ENCODE measurements at places on chromosomes 11 and 22.

DNA sequence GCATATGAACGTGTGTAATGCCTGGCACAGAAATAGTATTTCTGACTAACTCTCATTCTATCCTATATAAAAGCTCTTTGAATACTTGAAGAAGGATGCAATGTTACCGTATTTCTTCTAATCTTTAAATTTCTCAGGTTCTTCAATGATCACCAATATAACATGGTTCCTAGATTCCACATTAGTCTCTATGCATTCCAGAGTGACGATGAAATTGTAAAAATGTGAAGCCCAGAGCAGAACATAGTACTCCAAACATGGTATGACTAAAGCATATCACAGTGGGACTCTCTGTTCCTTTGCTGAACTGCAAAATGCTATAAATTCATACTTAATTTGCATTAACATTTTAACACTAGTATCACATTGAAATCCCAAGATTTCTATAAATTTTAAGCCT is 877.6 kb upstream of the CHORDC1 start:
- no peak for DNase-seq

DNA sequence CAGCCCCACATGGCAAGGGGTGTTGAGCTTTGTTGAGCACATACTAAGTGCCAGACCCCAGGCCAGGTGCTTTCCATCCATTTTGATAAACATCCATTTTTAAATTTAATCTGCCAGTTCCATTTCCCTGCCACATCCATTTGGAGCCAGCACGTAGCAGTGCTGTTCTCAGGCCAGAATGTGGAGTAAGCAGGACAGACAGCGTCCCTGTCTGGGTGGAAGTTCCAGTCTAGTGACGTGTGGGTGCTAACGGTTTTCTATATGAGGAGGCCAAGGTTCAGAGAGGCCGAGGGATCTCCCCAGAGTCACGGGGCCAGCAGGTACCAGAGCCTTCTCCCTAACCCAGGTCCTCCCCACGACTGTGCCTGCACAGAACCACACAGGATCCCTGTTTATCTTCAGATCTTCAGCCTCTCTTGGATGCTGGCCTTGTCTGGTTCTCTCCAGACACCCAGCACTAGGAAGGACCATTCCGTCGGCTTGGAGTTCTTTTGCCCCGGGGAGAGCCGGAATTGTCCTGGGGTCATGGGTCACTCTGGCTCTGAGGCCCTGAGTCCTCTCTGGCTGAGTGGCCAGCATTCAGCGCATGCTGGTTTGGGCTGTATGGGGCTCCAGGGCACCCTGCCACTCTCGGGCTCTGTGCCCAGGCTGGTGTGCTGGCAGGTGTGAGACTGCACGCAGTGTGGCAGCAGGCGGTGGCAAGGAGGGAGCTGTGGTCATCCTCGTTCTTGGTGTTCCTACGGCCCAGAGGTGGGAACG is 63.6 kb upstream of the PPARA start:
- no peak for DNase-seq

DNA sequence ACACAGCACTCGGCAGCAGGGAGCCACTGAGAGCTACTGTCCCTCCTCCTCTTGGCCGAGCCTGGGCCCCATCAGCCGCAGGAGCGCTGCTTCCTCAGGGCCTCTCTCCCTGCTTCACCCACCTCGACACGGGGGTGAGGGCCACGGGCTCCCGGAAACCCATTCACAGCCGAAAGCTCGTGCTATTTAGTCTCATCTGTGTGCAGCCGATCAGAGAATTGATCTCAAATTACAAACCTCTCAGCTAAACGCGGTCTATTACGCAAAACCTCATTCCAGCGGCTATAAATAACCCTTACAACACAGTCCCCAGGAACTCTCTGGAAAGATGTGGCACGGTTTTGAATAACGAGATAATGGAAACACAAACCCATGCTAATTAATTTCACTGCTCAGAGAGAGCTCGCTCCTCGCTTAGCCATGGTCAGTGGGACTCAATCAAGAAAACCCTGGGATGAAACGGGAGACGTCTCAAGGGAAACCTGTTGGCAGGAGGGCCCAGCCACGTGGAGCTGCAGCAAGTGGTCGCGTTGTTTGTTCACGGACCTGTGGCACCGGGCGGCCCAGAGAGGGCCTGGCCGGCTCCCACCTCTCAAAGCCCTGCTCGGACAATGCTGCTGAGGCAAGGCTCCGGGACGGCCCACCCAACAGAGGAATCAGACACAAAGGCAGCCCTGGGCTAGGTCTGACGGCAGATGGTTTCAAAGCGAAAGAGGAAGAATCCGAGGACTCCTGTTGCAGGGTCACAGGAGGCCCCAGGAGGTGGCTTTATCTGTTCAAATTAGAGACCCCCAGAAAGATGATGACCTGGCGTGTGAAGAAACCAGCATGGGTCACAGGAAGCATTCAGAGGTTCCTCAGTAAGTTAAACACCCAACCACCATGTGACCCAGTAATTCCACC is 210.5 kb downstream of the CTTN start:
- DNase-seq = no peak

- no peak for DNase-seq
These were observed 5.1 kb downstream of the EFEMP2 start for GRCh38 chr11:65867284-65868071.

GRCh38 chr11:79396001-79396400 is 44.8 kb downstream of the TENM4 start:
- DNase-seq = no peak

DNA sequence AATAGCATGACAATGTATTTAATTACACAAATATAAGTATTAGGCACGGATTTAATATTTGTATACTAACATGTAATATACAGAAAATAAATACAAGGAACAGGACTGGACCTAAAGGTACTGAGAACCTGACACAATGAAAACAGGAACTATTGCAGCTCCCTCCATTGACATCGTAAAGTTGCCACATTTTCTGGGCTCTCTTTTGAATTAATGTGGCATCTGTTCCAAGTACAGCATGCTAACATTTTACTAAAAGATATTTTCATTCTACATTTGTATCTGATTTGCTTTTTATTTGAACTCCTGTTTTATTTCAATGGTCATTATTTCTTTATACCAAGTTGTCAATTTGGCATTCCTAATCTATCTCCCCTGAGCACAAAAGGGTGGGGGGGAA is 15.3 kb downstream of the PHF21A start:
- no peak for DNase-seq

DNA sequence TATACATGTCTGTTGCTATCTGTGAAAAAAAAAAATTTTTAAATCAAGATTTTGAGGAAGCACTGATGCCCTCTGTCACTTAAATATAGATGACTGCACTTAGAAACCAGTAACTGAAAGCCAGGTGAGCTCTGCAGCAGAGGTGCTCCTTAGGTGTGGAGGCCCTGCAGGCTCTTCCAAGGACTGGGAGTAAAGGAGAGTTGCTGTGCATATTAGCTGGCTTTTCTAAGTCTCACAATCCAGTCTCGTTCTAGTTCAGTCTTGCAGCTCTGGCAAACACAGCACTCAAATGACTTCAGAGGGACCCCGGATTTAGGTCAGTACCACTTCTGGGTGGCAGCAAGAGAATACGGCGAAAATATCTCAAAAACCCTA is 61.0 kb downstream of the LARGE2 start:
- DNase-seq = no peak

DNA sequence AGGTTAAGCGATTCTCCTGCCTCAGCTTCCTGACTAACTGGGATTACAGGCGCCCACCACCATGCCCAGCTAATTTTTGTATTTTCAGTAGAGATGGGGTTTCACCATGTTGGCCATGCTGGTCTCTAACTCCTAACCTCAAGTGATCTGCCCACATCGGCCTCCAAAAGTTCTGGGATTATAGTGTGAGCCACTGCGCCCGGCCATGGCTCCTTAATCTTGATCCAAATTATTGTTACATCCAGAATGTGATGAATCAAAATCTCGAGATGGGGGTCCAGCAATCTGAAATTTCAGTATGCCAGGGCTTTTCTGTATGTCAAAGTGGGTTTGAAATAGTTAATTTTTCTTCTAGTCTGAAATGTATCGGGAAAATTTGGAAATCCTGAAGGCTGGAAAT is 3.7 kb downstream of the RPL27A start:
- no peak for DNase-seq

GRCh38 chr22:43540529-43540923 is 128.7 kb downstream of the MPPED1 start:
- DNase-seq = no peak

DNA sequence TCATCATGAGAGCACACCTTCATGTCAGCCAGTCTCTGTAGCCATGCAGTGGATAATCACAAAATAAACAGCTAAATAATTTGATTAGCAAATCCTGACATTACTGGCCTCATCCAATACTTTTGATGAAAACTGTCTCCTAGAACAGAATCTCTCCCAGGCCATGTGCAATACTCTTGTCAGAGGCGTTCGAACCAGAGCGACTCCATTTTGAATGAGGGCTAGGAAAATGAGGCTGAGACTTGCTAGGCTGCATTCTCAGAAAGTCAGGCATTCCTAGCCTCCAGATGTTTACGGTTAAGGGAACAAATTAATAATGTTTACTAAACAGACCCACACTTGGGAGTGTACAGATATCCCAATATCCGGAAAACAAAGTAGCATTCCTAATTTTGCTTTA is 69.9 kb downstream of the FAM168A start:
- no peak for DNase-seq

GRCh38 chr22:32158712-32159533 is at the start of gene C22orf42:
C22orf42 (minus strand) TSS chr22:32159303; CDS start chr22:32159215, 88 bp downstream.
- DNase-seq = no peak

DNA sequence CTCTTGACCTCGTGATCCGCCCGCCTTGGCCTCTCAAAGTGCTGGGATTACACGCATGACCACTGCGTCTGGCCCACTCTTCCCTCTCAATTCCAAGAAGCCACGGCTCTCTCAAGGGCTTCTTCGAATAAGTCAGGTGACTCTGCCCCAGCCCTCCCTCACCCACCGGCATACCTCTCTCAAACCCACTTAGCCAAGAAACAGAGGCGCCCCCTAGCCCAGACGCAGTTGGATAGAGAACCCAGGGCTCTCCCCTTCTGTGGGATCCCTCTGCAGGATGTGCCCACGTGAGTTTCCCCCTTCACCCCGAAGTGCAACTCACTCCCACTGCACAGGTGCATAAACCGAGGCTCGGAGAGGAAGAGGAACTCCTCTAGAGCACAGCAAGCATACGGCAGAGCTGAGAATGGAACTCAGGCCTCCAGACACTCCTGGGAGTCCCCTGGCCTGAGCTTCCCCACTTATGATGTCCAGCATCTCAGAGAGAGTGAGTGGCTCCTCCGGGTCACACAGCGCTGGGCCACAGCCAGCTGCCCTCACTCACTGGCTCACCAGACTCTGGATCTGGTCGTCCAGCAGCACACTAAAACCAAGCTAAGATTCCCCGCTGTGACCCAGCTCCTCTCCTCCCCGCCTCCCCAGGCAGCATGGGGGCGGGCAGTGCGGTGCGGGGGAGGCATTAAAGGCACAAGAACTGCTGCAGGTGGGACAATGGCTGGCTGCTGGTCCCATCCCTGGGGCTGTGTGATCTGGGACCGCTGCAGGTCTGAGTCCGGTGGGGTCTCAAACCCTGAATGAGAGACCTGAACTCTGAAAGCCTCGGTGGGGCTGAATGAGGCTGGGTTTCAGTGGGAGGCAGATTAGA is 16.8 kb upstream of the RGL4 start:
- no peak for DNase-seq

DNA sequence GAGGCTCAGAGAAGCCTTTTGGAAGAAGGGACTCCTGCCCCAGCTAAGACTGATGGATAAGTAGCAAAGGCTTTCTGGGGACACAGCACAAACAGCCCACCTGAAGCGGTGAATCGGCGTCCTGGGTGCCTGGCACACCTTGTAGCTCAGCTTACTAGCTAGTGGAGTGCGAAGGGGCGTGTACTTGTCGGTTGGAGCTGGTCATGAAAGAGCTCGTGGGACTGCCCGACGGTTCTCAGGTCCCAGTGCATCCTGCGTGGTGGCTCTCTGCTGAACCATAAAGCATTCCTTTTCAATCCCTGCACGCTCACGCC is 690 bp upstream of the UVRAG start:
- peak; percentile 90 for DNase-seq

DNA sequence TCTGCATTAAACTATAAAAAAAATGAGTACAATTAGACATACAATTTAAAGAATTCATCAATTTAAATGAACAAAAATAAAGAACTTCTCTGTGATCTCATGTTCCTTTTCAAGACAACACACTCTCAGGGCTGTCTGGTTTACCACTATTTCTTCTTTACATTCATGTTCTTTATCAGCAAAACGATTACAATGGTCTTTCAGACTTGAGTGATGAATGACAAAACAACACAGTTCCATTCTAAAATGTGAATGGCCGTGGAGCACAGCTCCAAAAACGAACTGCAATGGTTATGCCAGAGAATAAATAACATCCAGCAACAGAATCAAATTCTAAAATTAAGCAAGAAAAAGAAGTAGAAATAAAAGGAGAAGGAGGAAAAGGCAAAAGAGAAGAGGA is 113.1 kb downstream of the CADM1 start:
- no peak for DNase-seq

DNA sequence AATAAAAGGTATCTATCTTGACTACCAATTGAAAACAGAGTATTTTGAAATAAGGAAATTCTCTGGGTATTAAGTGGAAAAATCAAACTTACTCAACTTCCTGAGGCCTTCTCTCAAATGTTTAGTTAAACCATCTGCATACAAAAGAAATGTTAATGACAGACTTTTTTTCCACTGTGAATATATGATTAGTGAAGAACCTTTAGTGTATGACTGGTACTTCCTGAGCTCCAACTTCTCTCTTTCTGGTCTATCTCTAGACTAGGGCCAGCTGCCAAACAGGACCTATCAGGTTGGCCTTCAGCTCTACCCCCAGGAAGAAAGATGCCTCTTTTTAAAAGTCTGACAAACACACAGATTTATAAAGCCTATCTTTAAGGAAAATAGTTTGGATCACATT is 68.8 kb upstream of the SCUBE2 start:
- no peak for DNase-seq

GRCh38 chr22:37777122-37777687 is 30.5 kb upstream of the GCAT start:
- DNase-seq = no peak

DNA sequence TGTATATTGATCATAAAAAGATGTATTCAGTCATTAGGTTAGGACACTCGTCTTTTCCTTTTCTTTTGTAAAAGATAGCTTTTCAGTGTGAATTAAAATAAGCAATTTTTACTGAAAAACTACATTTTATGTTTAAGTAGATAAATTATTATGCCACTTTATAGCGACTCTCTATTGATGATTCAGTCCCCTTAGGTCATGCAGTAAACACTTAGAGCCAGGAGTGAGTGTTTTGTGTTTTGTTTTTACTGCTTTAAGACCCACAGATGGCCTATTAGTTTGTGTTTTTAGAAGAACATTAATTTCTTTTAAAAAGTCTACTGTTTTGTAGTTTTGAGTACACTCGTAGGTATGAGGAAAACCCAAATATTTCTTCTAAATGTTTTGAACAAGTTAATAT is 86.6 kb downstream of the YAP1 start:
- no peak for DNase-seq

DNA sequence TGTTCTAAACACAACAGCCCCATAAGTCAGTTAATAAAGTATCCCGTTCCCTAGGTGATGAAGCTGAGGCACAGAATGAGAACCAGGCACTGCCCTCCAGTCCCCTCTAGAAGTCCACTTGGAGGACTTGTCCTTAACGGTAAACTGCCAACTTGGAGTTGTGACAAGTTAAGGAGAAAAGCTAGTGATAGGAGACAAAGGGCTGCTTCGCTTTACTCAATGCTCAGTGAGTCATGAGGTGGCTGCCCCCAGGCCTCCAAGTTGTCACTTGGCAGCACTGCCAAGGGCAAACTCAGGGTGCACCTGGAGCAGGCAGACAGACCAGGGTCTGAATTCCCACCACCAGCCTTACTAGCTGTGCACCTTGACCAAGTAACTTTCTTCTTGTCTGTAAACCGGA is 13.5 kb downstream of the SLC43A1 start:
- DNase-seq = no peak
